ENCODE measurements at places on chromosomes 12 and 14. TPM values are rescaled to one million over a fixed set of nuclear protein-coding genes. Genes with fewer than 3 reads are reported as not detected.
A peak's percentile ranks its signal among the peaks of the same experiment; 100 is the strongest.

DNA sequence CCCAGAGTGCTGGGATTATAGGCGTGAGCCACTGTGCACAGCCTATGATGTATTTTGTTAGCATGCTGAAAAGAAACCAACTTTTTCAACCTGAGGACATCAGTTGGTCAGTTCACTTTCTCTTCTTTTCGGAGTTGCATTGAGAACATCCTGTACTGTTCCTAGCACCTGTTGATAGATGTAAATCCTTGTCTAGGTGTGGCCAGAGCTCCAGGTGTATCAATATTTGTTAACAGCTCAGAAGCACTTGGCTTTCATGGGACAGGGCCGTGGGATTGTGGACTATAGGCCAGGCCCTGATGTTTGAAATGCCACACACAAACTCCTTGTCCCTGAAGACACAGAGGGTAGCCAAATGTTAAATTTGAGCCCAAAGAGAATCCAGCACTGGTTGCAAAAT, 14.9 kb downstream of the HCAR2 start:
- no peak overlapping the region for H3K4me3 ChIP-seq
- no peak overlapping the region for H3K27ac ChIP-seq
- no peaks in the 10 kb centered on the region for H3K27me3 ChIP-seq
- DNase-seq, result no peak
- no peaks in the 10 kb centered on the region for H3K36me3 ChIP-seq
- H3K4me1 ChIP-seq, result no peaks in the 10 kb centered on the region

DNA sequence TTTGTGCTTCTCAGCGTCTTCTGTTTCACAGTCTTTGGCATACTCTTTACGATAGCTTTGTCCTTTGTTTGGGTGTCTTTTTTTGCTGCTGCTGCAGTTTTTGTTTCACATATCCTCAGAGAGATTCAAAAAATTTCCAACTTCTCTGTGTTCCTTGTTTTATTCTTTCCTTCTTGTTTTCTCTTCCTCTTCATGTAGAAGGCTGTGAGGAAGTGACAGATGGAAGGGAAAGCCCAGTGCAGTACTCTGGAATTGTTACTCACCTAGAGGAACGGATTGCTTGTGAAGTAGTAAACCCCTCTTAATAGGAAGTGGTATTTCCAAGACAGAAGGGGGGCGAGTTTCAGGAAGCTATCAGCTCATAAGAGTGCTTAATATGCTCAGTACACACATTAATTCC, 1.7 kb downstream of the CREBL2 start:
- H3K27ac ChIP-seq, result peak overlapping the region; percentile 48
- H3K4me1 ChIP-seq, result peaks cover 37% of the 10 kb centered on the region
- DNase-seq, result no peak
- no peaks in the 10 kb centered on the region for H3K27me3 ChIP-seq

DNA sequence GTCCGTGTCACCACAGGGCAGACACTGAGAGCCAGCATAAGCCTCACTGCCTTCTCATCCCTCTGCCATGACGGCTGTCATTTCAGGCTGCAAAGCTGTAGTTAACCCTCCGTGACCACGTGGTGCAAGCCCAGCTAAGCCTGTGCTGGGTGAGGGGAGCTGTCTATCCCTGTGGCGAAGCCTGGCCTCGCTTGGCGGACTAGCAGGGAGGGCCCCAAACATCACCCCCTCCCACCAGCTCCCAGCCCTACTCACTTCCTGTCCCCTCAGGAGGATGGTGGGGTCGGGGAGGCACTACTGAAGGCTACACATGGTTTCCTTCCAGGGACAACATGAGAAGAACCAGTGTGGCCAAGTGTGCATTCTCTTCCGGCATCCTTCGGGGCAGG, 88.2 kb downstream of the CHGA start:
- no peak for DNase-seq
- H3K27me3 ChIP-seq, result peaks cover 2% of the 10 kb centered on the region
- peaks cover 48% of the 10 kb centered on the region for H3K4me1 ChIP-seq
- H3K36me3 ChIP-seq, result no peaks in the 10 kb centered on the region

GRCh38 chr14:104496095-104496494, 83.5 kb upstream of the C14orf180 start:
- no peak overlapping the region for H3K27ac ChIP-seq
- no peak for DNase-seq
- no peaks in the 10 kb centered on the region for H3K4me1 ChIP-seq
- no peaks in the 10 kb centered on the region for H3K27me3 ChIP-seq

- no peak overlapping the region for H3K27ac ChIP-seq
- peak; percentile 51 for DNase-seq
- H3K4me1 ChIP-seq, result peaks cover 17% of the 10 kb centered on the region
- peaks cover 44% of the 10 kb centered on the region for H3K27me3 ChIP-seq
- H3K36me3 ChIP-seq, result no peaks in the 10 kb centered on the region
These were observed 23.0 kb downstream of the FAM222A start for GRCh38 chr12:109736552-109737108.

The G2E3 gene
- 30.4 TPM for total RNA-seq

DNA sequence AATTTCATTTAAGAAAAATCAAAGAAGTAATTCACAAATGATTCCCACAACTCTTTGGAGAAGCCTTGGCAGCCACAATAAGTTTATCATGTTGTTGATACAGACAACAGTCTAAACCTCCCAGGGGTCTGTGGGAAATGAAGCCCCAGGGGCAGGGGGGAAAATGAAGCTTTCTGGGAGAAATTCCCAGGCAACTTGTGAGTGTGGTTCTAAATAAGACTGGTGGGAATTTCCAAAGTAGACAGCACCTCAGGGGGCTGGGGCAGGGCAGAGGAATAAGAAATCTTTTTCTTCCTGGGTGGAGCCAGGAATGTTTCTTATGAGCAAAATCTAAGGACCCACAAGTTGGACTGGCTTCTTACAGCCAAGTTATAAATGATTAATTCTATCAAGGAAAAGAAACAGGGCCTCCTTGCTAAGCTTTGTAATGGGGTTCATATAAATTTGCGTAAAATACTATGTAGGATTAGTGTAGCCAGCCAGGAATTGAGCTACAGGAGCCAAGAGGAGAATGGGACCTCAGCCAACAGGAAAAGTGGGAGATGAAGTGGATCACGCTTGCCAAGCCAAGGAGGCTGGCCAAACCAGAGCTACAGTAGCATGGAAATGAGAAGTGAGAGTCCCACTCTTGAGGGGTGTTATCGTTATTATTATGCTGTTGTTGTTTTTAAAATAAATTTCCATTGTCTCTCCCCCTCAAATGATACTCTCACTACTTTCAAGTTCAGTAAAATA, 182.9 kb upstream of the FAR2 start:
- no peak overlapping the region for H3K4me3 ChIP-seq
- no peak for DNase-seq
- H3K4me1 ChIP-seq, result no peaks in the 10 kb centered on the region
- H3K27ac ChIP-seq, result no peak overlapping the region
- no peaks in the 10 kb centered on the region for H3K36me3 ChIP-seq
- H3K27me3 ChIP-seq, result no peaks in the 10 kb centered on the region

DNA sequence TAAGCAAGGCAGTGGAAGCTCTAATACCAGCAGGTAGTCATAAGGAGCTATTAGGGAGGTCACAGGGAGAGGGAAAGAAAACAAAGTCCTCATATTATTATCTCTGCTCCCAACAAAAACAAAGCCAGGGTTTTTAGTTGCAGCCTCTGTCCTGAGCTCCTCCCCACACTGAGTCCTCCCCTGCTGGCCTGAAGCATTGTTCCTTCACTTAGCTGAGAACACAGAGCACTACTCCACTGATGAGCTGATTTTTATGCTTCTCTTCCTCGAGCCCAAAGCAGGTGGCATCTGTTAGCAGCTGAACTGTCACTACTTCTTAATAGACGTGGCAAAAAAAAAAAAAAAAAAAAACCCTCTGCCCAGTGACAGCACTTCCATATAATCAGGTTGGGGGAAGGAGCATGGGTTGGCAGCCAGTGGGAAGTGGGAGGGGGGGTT, 10.5 kb upstream of the STAC3 start:
- no peak for DNase-seq
- peaks cover 7% of the 10 kb centered on the region for H3K4me1 ChIP-seq
- H3K27ac ChIP-seq, result no peak overlapping the region
- H3K36me3 ChIP-seq, result peaks cover 4% of the 10 kb centered on the region
- H3K4me3 ChIP-seq, result no peak overlapping the region

GRCh38 chr12:53984901-53985691, at the start of gene HOXC10:
HOXC10 (plus strand) TSS chr12:53985146; CDS start chr12:53985260, 114 bp downstream.
- H3K27ac ChIP-seq, result no peak within 1 kb of the TSS
- peaks cover 11% of the 10 kb centered on the region for H3K4me1 ChIP-seq
- H3K27me3 ChIP-seq, result peaks cover 58% of the 10 kb centered on the region
- no peaks in the 10 kb centered on the region for H3K36me3 ChIP-seq
- H3K4me3 ChIP-seq, result peak within 1 kb of the TSS; percentile 74

The GALNT8 gene
- not detected for total RNA-seq

GRCh38 chr14:53260286-53260685, 107.2 kb upstream of the DDHD1 start:
- no peak overlapping the region for H3K27ac ChIP-seq
- no peaks in the 10 kb centered on the region for H3K36me3 ChIP-seq
- peaks cover 12% of the 10 kb centered on the region for H3K27me3 ChIP-seq
- H3K4me3 ChIP-seq, result no peak overlapping the region

The RAB15 gene
- total RNA-seq, result 4.4 TPM

The OAS1 gene
- not detected for total RNA-seq

The PUS1 gene
- 38.5 TPM for total RNA-seq

- H3K4me3 ChIP-seq, result no peak overlapping the region
- peaks cover 2% of the 10 kb centered on the region for H3K27me3 ChIP-seq
- H3K27ac ChIP-seq, result no peak overlapping the region
- H3K36me3 ChIP-seq, result no peaks in the 10 kb centered on the region
- no peaks in the 10 kb centered on the region for H3K4me1 ChIP-seq
- DNase-seq, result no peak
These were observed 1010.5 kb downstream of the NRXN3 start for GRCh38 chr14:79180656-79181055.

The TAS2R7 gene
- total RNA-seq, result not detected

DNA sequence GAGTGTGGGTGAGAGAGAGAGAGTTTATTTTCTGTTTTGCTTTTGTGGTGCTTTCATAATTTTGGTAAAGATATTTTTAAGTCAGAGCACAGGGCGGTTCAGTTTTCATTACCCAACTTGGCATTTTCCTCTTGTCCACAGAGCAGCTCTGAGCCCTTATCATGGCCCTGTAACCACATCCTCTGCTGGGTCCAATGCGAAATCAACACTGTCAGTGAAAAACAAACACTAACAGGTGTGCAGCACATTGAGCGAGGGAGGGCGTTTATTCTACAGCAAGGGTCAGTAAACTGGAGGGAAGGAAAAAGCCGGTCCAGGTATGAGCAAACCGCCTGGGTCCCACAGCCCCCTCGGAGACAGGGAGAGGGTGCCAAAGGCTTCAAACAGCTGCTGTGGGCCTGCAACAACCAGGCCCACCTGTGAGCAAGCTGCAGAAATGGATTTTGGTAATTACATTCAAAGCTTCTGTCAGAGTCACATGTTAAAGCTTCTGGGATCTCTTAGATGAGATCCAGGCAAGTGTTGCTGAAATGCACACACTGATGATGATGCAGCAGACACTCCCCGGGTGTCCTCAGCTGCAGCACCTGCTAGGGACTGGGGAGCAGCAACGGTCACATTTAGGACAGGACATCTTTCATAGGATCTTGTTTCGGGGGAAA, 132.7 kb upstream of the DYRK2 start:
- no peak overlapping the region for H3K4me3 ChIP-seq
- H3K4me1 ChIP-seq, result peaks cover 12% of the 10 kb centered on the region
- no peaks in the 10 kb centered on the region for H3K36me3 ChIP-seq
- peaks cover 19% of the 10 kb centered on the region for H3K27me3 ChIP-seq
- H3K27ac ChIP-seq, result no peak overlapping the region

DNA sequence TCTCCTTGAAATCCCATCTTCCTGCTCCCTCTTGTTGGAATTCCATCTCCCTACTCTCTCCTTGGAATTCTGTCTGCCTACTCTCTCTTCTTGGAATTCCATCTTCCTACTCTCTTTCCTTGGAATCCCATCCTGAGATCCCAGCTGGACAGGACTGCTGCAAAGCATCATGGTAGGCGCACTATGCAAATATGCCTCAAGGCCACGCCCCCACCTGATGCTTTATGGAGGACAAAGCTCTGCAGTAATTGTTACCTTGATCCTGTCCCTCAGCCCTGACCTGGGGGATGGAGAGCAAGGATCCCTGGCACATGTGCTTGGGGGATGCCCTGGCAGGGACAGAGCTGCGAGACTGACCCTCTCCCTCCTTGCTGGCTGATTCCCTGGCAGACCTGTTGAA, 185.6 kb downstream of the TBX5 start:
- peaks cover 23% of the 10 kb centered on the region for H3K27me3 ChIP-seq
- no peak for DNase-seq
- peaks cover 20% of the 10 kb centered on the region for H3K4me1 ChIP-seq

DNA sequence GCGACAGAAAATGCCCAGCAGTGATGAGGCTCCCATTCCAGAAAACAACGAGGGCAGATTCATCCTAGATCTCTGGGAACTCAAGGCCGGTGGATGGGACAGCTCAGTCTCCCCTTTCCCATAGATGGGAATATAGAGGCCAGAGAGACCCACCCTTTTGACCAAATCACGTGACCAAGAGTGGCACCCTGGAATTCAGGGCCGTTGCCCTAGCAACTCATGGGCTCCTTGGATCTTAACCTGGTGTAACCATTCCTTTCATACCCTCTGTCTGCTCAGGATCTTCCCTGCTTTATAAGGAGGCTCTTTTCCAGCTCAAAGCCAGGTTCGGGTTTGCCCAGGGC, 8.4 kb upstream of the LRTM2 start:
- peaks cover 61% of the 10 kb centered on the region for H3K27me3 ChIP-seq
- H3K4me3 ChIP-seq, result no peak overlapping the region
- no peak overlapping the region for H3K27ac ChIP-seq

The VDR gene
- total RNA-seq, result 13.4 TPM

DNA sequence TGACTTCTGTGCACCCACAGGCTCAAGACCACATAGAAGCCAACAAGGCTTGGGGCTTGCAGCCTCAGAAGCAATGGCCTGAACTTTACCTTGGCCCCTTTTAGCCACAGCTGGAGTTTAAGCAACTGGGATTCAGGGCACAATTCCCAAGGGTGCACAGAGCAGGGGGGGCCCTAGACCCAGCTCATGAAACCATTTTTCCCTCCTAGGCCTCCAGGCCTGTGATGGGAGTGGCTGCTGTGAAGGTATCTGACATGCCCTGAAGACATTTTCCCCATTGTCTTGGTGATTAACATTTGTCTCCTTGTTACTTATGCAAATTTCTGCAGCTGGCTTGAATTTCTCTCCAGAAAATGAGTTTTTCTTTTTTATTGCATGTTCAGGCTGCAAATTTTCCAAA, 21.9 kb downstream of the GABARAPL1 start:
- peaks cover 22% of the 10 kb centered on the region for H3K36me3 ChIP-seq
- no peak for DNase-seq
- H3K4me3 ChIP-seq, result no peak overlapping the region
- no peaks in the 10 kb centered on the region for H3K27me3 ChIP-seq
